ENCODE measurements at places on chromosomes 16 and 17.

GRCh38 chr17:78676412-78677302 lies 99.5 kb upstream of the DNAH17 start:
- no peak for DNase-seq

- peak; percentile 24 for DNase-seq
These were observed 103.9 kb upstream of the NETO2 start for GRCh38 chr16:47247690-47248089.

DNA sequence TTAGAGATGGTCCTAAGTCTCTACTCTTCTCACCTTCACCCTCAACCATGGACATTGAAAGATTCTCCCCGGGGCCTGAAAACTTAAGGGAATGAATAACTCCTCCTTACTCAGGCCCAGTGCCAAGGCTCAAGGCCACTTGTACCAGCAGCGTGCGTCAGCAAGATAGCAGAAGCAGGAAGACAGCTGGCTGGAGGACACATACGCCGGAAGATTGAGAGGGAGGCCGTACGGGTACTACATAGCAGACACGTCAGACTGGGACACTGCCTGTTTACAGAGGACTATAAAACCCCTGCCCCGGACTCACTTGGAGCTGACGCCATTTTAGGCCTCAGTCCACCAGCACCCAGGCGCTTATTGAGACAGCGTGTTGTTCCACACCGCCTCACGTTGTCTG lies 75.8 kb upstream of the MED13 start:
- no peak for DNase-seq

DNA sequence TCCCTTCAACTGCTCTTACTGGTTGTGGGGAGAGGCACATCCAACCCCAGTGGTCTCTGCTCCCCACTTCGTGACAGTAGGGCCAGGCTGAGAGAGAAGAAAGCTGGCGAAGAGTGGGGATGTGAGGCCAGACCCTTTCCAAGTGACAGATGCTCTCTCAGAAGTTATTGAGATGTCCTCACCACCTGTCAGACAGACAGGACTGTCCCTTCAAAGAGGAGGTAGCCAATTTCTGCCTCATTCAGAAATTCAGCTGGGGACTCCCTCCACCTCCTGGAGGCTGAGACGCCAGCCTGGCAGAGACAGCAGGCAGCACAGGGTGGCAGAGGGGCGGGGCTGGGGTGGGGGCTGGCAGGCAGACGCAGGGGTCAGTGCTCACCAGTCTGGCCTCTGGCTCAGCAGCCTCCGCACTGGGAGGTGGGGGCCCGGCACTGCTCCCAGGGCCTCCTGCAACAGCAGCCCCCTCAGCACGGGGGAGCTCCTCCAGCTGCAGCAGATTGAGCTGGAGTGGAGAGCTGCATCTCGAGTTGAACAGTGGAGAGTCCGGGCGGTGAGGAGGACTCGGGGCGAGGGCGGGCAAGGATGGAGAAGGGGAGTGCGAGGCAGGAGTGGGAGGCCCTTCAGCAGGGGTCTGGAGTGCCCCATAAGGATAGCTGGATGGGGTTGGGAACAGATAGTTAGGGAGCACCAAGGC lies 9.2 kb downstream of the PER1 start:
- no peak for DNase-seq

GRCh38 chr17:70872103-70872502 lies 702.8 kb downstream of the KCNJ2 start:
- DNase-seq: no peak

DNA sequence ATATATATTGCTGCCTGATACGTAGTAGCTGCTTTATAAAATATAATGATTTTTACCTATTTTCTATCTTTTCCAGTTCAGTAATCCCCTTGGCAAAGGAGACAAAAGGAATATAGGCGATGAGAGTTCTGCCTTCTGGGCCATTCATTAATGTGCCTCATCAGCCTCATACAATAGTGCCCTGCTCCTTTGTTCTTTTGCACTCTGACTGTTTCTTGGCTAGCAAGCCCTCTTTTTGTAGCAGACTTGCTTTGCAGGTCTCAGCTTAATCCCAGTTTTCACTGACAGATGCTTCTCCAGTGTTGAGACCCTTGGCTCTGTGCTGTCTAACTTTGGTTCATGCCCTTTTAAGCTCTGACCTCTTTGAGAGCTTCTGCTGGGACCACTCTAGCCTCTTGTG lies 10.4 kb downstream of the HSD17B2 start:
- peak; percentile 76 for DNase-seq

DNA sequence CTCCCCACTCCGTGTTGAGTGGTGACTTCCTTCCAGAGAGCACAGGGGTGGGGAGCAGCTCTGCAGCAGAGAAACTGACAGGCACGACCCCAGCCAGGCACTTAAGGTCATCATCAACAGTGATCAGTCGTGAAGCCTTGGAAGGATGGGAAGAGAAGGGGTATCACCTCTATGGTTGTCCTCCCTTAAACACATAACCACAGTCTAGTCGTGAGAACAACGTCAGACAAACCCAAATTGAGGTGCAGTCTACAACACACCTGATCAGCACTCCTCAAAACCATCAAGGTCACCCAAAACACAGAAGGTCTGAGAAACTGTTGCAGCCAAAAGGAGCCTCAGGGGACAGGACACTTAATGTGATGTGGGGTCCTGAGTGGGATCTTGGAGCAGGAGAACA lies 68.3 kb downstream of the MPRIP start:
- no peak for DNase-seq

DNA sequence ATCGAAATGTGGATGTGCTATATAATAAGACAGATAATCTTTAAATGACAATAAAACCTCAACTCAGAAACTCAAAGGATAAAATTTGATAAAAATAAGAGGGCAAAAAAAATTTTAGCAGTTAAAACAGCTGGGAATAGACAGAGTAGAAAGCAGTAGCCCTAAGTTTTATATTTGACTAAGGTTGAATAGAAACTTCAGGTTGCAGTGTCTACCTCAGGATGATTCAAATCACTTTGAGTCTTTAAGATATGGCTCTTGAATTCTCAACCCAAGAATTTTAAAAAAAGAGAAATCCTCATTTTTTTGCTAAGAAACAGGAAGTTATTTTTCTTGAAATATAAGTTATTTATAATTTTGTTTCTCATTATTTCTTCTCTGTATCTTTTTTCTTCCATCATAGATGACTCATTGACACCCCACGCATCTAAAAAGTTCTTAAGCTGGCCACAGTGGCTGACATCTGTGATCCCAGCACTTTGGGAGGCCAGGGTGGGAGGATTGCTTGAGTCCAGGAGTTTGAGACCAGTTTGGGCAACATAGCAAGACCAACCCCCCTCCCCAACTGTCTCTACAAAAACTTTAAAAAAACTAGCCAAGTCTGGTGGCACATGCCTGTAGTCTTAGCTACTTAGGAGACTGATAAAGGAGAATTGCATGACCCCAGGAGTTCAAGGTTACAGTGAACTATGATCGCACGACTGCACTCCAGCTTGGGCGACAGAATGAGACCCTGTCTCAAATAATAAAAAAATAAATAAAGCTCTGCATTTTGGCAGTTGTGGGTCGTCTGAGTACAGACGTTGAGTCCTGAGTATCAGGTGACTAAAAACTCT lies 23.9 kb downstream of the NFAT5 start:
- DNase-seq: no peak

- no peak for DNase-seq
These were observed 247.3 kb downstream of the ZFHX3 start for GRCh38 chr16:72800524-72801161.

DNA sequence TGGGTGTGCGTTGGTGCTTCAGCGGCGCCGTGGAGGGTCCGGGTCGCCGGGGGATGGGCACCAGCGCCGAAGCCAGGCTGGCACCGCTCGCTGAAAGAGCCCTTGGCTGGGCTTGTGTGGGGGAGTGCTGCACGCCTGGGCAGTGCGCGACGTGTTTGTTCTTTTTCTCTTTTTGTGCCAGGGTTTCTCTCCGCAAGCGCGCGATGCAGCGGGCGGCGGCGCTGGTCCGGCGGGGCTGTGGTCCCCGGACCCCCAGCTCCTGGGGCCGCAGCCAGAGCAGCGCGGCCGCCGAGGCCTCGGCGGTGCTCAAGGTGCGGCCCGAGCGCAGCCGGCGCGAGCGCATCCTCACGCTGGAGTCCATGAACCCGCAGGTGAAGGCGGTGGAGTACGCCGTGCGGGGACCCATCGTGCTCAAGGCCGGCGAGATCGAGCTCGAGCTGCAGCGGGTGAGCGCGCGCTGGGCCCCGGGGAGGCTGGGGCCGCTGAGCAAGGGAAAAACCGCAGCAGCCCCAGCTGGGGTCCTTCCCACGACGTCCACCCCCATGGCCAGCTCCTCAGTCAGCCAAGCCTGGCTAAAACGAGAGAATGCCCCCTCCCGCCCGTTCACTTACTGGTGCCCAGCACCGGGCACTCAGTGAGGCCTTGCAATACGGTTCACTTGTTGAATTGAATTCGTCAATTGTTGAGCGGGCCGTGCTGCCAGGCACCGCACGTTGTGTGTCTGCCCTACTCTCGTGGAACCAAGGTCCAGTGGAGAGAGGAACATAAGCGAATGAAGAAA lies 541 bp downstream of the GPT2 start:
- peak; percentile 59 for DNase-seq

DNA sequence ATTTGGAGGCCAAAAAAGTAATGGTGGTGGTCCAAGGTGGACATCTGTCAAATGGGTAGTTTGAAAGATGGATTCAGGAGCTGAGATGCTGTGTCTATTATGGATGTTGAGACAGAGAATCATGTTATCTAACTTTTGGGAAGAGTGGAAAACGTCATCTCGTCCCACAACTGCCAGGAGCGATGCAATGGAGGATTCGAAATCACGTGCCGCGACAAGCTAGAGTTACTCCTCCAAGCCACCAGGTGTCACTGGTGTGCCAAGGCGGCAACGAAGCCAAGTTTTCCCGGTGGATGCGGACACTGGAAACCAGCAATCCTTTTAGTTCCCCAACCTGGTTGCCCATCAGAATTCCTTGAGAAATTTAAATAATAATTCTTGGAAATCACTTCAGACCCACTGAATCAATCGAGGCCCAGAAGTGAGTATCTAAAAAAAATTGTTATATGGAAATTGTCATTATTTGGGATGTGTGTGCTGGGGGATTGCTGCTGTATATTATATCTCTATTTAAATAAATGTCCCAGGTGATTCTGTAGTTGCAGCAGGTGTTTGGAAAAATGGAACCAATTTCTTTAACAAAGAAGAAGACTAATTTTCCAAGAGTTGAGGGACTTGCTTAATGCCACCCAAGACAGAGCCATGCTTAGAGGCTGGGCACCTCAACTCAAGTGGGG lies 206.1 kb downstream of the HAPSTR1 start:
- peak; percentile 61 for DNase-seq
